ENCODE measurements at places on chromosomes 4 and X.

- peak; percentile 70 for DNase-seq
Measured at GRCh38 chr4:11367371-11367770, 61.3 kb downstream of the HS3ST1 start.

- DNase-seq: no peak
Measured at GRCh38 chr4:1685235-1686150, 1.4 kb upstream of the FAM53A start.

GRCh38 chr4:110075083-110075738 is 123.2 kb downstream of the ELOVL6 start:
- no peak for DNase-seq

DNA sequence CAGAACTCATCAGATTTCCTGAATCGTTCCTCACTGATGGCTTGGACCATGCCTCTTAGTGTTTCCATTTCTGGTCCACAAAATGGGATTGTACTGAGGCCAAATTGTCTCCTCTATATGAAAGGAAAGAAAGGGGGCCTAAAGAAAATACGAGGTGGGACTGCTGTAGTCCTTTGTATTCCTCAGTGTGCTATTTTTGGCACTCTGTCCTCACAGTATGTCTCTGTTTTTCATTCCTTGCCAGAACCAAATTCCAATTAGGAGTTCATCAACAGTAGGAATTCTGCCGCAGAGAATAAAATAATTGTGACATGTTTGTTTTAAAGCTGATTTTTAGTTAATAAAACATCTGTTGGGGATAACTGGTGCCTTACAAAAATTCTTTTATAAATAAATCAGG is 515.7 kb downstream of the SMARCA1 start:
- no peak for DNase-seq

DNA sequence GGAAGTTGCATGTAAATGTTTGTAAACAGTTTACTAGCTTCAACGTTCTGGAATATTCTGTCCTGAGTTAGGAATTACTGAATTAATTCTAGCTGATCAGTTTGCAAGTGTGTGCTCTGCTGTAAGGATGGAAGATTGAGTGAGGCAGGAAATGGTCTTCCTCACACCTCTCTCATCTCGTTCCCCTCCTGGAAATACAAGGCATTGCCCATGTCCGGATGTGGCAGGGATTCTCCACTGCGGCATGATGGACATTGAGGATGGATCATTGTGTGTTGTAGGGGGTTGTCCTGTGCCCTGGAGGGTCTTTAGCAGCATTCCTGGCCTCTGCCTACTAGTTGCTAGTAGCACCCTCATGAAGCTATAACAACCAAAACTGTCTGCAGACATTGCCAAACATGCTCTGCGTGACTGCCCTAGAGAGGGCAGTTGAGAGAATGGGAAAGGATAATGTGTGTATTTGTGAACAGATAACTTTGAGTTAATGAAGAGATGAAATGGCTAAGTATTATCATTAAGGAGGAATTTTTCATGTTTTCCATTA is 12.6 kb downstream of the CA5B start:
- DNase-seq: no peak

- no peak for DNase-seq
Measured at GRCh38 chr4:100061835-100062234, 111.8 kb upstream of the H2AZ1 start.
